Daoy (cell line): ENCODE measurements at places on chromosomes 11 and 22. TPM values are rescaled to one million over a fixed set of nuclear protein-coding genes. Genes with fewer than 3 reads are reported as not detected.

DNA sequence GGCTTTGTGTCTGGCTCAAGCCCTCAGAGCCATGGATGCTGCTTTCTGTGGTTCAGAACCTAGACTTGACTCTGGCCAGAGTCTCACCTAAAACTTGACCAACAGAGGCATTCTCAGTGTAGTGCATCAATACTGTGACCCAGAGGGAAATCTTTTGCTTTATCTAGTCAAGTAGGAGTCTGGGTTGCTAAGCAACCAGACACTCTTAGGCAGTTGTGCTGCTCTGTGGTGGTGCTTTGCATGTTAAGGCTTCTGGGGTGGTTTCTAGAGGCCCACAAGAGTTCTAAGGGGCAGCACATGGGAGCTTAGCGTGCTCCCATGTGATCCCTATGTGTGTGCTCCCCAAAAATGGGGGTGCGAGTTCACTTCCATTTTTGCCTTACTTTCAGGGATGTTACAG is 224.6 kb upstream of the PLET1 start:
- no peak for DNase-seq

DNA sequence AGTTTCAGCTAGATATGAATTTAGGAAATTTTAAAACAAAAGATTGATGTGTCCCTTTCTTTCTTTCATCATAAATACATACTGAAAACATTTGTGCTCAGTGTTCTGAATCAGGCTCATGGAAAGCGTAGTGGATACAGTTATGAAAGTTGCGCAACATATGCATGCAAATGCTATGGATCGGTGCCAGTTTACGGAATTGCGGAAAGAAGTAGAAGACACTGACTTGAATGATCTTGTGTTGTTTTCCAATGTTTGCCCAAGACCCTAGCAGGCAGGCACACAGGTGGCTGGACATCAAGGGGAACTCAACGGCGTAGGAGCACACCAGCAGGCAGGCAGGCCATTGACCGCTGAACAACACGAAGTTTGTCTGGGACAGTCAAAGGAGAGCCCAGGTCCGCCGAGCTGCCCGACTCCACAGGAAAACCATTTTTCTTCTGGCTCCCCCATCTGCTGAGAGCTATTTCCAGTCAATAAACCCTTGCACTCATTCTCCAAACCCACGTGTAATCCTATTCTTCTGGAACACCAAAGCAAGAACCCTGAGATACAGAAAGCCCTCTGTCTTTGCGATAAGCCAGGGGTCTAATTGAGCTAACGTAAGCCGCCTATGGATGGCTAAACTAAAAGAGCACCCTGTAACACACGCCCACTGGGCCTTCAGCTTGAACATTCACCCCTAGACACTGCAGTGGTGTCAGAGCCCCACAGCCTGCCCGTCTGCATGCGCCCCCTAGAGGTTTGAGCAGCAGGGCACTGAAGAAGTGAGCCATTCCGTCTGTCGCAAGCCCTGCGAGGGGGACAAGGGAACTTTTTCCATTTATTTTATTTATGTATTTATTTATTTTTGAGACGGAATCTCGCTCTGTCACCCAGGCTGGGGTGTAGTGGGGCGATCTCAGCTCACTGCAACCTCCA is 7.4 kb upstream of the BIRC3 start:
- no peak for DNase-seq

Gene FBLN1
- total RNA-seq, result 7.2 and 10.0 TPM in 2 replicates

GRCh38 chr11:93123351-93123898 is 74.4 kb downstream of the SLC36A4 start:
- DNase-seq, result no peak

Gene GAL
- 5.1 and 8.3 TPM in 2 replicates for total RNA-seq

DNA sequence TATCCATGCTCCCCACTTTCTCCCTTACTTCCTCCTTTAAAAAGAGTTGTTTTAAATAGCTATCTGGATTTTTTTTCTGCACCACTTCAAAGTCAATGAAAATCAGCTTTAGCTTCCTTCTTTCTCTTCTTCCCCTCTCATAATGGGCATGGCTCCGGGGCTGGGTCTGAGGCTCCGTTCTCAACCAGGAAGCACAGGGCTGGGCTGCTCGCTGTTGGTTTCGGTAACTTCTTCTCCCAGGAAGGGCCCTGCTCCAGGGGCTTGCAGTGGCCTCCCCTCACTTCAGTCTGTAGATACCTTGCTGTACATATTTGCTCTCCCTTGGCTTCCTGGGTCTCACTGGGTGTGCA is 23.8 kb downstream of the MICAL2 start:
- DNase-seq, result no peak

Gene NAALAD2
- total RNA-seq, result 0.63 and 1.9 TPM in 2 replicates

GRCh38 chr11:122248939-122249338 is 132.9 kb upstream of the BLID start:
- DNase-seq, result peak; percentile 46

- DNase-seq, result peak; percentile 32
These were observed 6.9 kb downstream of the KMT5B start for GRCh38 chr11:68206211-68206610.

DNA sequence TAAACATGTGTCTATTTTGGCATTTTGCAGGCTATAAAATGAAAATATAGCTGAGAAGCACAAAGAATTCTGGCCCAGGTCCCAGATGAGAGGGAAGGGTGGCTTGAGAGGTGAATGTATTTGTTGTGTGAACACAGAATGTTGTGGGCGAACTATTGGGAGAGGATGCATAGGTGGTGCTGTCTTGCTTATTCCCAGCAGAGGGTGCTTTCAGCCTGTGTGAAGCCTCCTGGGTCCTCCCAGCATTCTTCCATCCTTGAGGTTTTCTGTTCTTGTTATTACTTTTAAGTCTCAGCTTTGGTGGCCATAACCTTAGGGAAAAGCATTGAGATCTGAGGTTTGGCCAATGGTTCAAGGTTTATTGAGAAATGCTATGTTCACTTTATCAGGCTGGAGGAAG is 108.7 kb upstream of the SNX19 start:
- DNase-seq, result peak; percentile 30

DNA sequence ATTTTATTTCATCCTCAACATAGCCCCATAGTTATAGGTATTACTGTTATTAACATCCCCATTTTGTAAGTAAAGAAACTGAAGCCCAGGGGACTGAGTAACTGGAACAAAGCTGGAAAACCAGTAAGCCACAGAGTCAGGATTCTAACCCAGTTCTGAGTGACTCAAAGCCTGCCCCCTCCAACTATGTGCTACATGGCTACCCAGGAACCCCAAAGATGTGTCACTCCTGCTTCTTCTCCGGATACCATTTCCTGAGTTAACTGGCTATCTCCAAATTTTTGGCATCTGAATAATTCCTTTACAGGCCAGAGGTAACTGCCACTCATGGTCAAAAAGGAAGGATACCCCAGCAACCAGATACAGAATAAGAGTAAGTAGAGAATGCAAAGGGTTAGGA is 43.6 kb downstream of the TENM4 start:
- DNase-seq, result peak; percentile 72

GRCh38 chr22:37032535-37033460 is 13.3 kb downstream of the MPST start:
- peak; percentile 16 for DNase-seq

DNA sequence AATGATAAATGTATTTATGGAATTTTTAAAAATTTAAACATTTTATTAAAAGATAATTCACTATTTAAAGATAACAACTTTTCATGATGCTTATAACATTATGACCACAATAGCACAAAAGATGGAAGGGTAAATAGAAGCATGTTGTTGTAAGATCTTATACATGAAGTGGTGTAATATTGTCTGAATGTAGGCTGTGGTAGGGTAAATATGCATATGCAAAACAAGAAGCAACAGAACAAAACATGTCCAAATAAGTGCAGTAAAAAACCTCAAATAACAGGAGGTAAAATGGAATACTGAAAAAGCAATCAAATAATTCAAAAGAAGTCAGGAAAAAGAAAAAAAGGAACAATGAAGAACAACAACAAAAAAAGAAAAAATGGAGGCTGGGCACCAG is 56.0 kb downstream of the ADM start:
- DNase-seq, result no peak

DNA sequence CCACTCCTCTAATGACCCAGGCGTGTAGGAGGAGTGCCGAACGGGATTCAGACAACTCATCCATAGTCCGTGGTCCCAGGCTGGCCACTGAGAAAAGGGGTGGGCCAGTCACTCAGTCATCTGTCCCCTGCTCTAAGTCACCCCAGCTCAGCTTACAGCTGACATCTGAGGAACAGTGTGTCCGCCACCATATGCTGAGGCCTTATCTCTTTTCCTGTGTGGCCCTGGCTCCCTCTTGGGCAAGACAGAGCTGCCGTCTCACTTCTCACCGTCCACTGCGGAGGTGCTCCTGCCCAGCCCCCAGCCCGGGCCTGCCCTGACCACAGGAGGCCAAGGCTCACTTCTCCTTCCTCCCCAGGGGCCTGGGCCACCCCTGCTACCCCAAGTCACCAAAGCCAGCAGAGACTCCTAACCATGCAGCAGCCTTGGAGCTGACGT is 6.8 kb downstream of the CCDC86 start:
- DNase-seq, result no peak

DNA sequence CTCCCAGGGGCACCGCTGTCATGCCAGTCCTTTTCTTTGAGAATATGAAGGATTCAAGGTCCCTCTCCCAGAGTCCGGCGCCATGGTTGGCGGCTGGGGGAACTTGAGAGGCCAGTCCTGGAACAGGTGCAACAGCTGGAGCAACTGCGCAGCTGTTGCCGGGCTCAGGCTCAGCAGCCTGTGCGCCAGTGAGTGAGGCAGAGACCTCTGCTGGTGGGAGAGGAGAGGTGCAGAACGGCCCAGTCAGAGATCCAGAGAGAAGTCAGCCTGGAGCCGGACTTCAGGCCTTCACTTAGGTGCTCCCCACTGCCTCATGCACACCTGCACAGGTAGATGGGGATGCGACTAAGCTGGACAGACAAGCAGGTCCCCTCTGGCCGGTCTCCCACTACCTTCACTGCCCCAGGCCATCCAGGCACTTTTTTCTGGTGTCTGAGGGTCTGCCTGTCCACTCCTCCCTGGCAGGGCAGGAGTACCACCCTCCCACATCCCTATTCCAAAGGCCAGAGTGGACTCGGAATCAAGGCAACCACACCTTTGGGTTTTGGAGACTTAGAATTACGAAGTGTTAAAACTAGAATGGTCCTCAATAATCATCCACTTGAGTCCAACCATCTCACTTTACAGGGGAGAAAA is 4.6 kb downstream of the CHRDL2 start:
- peak; percentile 69 for DNase-seq

GRCh38 chr11:58626934-58627483 is 4.5 kb downstream of the CNTF start:
- no peak for DNase-seq

Gene ACER3
- total RNA-seq, result 8.3 and 10.8 TPM in 2 replicates

Gene GRAMD1B
- total RNA-seq, result 2.3 and 4.1 TPM in 2 replicates

DNA sequence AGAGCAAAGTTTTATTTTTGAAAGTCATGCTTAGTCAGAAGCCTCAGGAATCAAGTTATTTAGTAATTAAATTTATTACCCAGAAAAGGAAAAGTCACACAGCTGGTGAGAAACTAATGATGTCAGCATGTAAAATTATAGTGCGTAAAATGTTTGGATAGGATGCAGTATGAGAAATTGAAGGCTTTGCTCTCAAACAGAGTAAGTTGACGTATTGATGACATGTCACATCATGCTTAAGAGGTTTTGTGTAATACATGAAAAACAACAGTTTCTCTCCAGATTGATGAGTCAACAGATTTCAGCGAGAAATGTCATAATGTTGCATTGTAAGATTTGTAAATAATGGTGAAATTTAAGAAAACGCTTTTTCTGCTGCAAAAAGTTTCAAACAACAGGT is 769.8 kb downstream of the METTL15 start:
- DNase-seq, result no peak

Gene PICK1
- total RNA-seq, result 19.4 and 28.8 TPM in 2 replicates

DNA sequence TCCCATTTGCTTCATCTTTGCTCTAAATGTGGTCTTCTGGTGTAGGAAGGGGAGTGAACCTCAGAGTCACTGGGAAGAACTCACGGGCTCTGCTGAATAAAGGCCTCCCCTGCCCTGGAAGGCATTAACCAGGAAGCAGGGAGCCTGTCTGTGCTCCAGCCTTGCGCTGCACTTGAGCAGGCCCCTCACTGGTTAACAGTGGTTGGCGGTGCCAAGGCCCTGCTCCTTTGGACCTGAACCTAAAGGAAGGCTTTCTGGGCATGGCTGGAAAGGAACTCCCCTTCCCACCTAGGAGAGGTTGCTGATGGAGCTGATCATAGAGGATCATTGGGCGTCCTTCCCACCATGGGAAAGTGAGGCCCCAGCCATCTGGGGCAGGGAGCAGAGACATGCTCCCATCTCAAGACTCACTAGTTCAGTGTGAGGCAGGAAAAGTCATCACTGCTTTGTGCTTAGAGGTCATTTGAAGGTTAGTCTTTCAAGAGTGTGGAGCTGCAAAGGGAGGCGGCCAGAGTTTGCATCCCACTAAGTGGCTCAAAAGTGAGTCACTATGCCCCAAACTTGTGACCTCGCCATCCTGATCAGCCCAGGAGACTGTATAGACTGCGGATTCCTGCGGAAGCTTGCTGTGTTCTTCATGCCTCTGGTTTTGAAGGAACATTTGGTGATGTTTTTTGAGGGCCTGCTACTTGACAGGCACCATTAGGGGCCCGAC is 50.4 kb downstream of the DBX1 start:
- DNase-seq, result no peak

DNA sequence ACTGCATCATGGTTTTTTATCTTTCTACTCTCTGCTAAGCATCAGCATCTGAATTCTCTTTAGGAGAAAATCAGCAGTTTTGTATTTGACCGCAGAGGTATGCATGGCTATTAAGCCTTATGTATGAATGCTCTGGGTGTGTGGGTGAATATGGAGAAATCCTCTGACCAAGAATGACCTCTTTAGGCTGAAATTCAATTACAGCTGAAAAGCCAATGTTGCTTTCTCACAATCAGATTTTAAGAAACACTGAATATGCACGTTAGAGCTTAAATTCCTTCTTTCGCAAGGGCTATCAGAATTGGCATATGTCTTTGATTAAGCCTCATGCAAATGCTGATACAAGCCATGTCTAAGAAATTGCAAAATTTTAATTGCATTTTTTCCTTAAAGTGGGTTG is 43.2 kb downstream of the ARHGAP42 start:
- no peak for DNase-seq

- DNase-seq, result peak; percentile 66
These were observed 1.4 kb downstream of the TMEM80 start for GRCh38 chr11:696955-697491.

- no peak for DNase-seq
These were observed 1112.4 kb upstream of the CNTN5 start for GRCh38 chr11:97908354-97908753.
